Stimulated activated naive CD4-positive, alpha-beta T cell (primary cell): ENCODE measurements at places on chromosomes 6 and 20.

DNA sequence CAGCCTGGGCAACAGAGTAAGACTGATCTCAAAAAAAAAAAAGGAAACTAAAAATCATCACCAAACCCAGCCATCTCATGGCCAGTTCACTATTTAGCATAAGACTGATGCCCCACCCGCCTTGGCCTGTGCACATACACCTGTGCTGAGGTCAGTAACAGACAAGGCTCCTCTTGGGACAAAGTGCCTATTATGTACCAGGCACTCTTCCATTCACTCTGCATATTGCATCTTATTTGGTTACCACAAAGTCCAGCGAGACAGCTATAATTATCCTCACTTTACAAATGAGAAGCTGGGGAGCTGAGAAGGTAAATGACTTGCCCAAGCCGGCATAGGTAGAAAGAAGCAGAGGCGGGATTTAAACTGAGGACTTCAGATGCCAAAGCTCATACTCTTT is 3.8 kb downstream of the PTPRT start:
- no peak for DNase-seq

DNA sequence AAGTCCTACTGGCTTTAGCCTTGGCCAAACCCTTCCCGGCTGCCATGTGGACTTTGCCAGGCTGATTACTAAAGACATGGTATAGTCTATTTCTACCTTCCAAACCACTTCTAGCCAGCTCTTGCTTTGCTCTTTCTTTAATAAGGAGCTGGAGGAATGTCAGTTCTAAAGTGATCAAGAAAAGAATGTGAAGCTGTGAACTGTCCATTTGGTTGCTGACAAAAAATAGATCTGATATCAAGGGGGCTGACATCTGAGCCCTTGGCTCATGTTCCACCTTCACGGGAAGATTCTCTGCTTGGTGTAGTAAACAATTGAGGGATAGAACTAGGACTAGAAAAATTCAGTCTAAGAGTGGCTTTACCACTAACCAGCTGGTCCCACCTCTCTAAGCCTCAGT is 22.6 kb downstream of the GNAS-AS1 start:
- DNase-seq, result no peak

- no peak for DNase-seq
Measured at GRCh38 chr20:23508449-23509229, 17.7 kb downstream of the CST8 start.

DNA sequence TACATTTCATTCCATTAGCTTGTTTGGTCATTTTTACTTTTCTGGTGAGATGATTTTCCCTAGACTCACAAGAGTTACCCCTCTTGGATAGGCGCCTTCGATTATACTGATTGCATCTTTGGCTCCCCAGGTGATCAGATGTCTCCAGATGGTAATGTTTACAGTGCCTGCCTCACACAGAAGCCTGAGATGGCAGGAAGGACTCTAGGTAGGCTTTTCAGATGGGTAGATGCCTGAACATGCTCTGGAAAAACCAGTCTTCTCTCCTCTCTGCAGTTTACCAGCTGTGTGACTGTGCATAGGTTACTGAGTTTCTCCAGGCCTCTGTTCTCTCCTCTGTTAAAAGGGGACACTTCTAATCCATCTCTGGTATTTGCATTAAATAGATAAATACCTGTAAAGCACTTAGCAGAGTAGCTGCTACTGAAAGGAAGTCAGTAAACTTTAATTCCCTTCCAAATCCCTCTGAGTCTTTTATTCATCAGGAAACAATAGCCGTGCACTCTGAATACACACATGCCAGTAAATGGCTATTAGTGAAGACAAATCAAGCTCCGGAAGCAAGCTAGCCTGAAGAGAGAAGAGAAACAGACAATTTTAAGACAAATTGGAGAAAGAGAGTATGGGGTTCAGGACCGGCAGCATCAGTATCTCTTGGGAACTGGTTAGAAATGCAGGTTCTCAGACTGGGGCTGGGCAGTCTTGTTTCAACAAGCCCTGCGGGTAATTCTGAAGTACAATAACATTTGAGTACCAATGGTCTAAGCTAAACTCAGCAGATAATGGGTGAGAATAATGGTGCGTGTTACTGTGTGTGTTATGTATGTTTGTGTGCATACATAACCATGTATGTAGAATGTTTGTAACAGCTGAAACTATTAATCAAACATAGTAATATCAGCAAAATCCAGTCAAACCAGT is 139.4 kb downstream of the UST start:
- DNase-seq, result no peak

- DNase-seq, result no peak
Measured at GRCh38 chr6:139666284-139666683, 291.8 kb upstream of the CITED2 start.

DNA sequence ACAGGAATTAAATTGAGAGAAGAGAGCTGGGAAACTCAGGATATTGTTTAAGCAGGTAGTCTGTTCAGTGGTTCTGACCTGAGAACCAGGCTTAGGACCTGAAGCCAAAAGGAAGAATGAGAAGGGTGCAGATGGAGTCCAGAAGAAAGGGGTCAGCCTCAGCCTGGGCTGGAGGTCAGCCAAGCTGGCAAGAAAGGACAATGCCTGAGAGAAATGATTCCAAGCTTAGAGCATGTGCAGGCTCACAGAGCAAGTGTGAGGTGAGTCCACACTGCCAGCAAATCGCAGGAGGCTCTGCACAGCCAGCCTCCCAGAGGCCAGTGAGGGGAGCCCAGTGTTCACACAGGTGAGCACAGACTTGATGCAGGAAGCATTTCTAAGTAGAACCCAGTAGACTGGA is 47.3 kb downstream of the DAAM2 start:
- no peak for DNase-seq

GRCh38 chr20:4961746-4962145 is 39.6 kb downstream of the SLC23A2 start:
- DNase-seq, result peak; percentile 36

DNA sequence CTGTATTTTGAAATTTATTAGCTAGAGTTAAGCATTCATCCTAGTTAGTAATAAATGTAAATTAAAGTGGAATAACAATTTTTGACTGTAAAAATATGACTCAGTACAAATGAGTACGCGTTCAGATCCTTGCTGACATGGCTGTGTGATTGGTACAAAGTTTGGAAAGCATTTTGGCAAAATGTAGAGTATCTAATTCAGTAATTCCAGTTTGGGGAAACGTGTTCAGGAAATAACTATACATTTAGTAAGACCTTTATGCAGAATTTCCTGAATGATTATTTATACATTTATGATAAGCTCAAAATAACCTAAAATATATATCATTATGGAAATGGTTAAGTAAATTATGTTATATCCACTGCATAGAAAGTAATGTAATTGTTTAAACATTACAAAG is 8.0 kb downstream of the VTA1 start:
- no peak for DNase-seq

DNA sequence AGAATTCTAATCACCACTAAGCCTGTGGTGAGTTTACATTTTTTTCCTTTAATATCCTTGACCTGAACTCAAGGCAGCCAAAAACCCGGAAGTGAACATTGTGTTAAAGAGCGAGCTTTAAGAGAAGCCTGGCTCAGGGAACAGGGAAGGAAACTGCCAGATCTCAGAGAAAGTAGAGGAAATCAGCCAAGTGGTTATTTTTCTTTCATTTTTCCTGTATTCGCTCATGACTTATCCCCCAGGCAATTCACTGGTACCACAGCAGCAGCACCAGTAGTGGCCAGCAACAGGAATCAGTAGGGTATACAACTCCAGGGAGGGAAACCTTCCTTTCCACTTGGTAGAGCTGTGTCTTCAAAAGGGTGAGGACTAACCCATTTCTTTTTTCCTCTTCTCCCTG is 89.6 kb upstream of the HMGCLL1 start:
- no peak for DNase-seq

GRCh38 chr6:157428427-157429202 is 47.6 kb downstream of the ZDHHC14 start:
- DNase-seq, result no peak

- no peak for DNase-seq
Measured at GRCh38 chr20:33825340-33826269, 14.5 kb downstream of the CHMP4B start.

- no peak for DNase-seq
Measured at GRCh38 chr6:88047510-88048150, at the start of gene SPACA1. Gene SPACA1 (plus strand): TSS chr6:88047841. CDS start chr6:88047906, 65 bp downstream.

- peak; percentile 2 for DNase-seq
Measured at GRCh38 chr6:32840604-32841246, 2.2 kb upstream of the TAP2 start.

DNA sequence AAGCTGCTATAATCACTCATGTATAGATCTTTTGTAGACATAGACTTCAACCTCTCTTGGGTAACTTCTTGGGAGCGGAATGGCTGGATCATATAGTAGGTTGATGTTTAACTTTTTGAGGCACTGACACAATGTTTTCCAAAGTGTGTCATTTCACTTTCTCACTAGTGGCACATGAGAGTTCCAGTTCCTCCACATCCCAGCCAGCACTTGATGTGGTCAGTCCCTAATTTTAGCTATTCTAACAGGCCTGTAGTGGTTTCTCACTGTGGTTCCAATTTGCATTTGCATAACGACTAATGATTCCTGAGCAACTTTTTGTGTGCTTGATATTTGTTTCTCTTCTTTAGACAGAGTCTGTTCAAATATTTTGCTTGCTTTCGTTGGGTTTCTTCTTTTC is 221.3 kb downstream of the DLL1 start:
- DNase-seq, result no peak

DNA sequence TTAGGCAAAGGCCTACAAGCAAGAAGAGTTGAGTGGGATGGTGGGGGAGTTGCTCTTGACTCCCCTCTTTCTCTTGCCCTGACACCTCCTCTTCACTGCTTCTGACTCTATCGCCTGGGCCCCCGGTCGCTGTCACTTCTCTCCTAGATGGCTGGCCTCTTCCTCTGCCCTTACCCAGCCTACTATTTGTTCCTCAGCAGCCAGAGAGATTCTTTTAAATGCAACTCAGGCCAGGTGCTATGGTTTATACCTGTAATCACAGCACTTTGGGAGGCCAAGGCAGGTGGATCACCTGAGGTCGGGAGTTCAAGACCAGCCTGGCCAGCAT is 4.3 kb upstream of the PDYN start:
- no peak for DNase-seq

DNA sequence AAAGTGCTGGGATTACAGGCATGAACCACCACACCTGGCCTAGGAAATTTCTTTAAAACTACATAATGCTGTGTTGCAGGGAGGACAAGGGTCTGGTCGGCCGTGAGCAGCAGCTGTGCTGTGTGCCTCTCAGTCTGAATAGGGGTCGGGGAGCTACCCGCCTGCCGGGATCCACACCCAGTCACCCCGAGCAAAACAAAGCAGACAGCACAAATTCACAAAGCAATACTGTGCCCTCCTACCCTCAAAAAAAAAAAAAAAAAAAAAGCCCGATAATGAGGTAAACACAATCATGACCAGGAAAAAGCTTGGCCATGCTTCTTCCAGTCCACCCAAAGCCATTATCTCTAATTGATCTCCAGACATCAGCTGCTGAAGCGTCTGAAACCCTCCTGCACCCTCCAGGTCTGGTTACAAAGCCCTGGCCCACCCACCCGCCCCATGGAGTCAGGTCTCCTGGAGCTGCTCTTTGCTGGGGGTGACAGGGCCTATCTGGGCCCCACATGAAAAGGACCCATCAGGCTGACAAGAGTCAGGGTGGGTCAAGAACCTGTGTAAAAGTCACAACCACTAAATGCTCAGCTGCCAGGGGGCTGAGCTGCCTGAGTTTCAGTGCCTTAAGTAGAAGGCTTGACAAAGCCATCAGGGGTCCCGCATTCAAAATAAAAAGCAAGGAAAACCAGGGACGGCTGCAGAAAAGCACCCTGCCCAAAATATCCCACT is 88.2 kb downstream of the NOL4L start:
- no peak for DNase-seq

- DNase-seq, result no peak
Measured at GRCh38 chr6:43499028-43499815, 10.9 kb downstream of the LRRC73 start.
